CD4-positive, alpha-beta T cell (primary cell): ENCODE measurements at places on chromosomes 13 and 19.

- DNase-seq: no peak
Measured at GRCh38 chr13:99630269-99630898, 129.1 kb downstream of the TM9SF2 start.

- DNase-seq: no peak
Measured at GRCh38 chr13:95245071-95245470, 56.2 kb downstream of the ABCC4 start.

DNA sequence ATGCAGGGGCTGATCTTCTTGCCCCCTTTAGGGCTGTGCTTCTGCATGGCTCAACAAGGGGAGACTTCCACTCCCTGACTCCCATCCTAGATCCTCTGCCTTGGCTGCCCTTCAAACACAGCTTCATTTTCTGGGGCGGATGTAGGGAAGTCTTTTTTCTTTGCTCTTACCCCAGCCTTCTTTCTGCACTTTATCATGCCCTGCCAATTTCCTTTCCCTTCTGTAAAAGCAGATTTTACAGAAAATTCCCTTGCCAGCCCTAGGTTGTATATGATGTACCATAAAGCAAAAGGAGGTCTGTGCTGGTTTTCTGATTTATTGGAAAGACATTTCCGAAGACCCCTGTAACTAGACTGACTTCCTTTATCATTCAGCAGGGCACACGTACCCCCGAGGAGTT lies 283.4 kb downstream of the SHISA2 start:
- DNase-seq: no peak

- no peak for DNase-seq
Measured at GRCh38 chr13:78176880-78177279, 258.2 kb upstream of the EDNRB start.

GRCh38 chr13:43026262-43026661 lies 2.9 kb downstream of the DNAJC15 start:
- DNase-seq: no peak

- DNase-seq: no peak
Measured at GRCh38 chr13:113977976-113978375, 4.1 kb upstream of the C13orf46 start.

GRCh38 chr19:33432015-33432414 lies 58.5 kb downstream of the CEBPG start:
- DNase-seq: no peak
